ENCODE measurements at places on chromosomes 7 and 10.

GRCh38 chr10:75845176-75845947 is 413.9 kb downstream of the LRMDA start:
- no peak for DNase-seq

DNA sequence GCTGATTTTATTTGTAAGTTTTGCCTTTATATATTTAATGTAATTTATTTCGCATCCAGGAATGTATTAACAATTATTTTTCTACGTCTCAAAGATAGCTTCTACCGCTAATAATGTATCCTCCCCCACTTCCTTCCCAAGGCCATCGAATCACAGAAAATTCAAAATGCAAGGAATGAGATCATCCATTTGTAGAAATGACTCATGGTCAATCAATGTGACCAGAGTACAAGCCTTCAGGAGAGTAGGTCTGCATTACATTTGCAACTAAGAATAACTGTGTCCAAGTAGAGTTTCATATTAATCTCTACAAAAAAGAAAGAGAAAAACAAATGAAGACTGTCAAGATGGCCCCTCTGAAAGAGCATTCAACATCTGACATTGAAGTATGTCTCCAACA is 205.9 kb upstream of the PHF14 start:
- no peak for DNase-seq

DNA sequence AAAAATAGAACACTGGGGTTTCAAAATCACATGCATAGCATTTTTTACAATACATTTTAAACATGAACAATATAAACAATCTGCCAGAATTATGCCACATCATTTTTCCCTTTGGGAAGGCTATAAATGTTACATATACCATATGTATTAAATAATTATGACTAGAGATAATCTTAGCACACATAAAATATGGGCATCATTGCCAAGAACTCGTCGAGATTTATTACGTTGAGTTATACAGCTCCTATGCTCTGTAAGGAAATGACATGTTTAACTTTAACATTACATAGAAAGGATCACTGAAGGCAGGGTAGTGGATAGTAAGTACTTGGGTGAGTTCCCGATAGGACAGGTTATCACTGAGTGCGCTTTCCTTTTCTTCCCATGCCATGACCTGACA is 267.8 kb downstream of the PARD3 start:
- no peak for DNase-seq

DNA sequence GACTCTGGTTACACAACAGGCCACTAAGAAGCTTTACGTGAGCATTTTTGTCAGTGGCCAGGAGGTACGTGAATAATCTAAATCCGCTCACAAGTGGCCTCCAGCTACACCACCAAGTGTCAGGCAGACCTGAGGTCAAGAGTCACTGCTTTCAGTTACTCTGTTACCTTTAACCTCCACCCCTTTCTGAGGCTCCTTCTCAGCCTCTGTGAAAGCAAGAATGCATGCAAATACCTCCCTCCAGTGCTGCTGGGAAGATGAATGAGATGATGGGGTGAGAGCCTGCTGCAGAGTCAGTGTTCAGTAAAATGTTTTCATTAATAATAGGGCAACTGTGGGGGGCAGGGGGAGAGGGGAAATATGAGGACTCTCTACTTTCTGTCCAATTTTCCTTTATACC is 11.2 kb downstream of the DDC start:
- no peak for DNase-seq

DNA sequence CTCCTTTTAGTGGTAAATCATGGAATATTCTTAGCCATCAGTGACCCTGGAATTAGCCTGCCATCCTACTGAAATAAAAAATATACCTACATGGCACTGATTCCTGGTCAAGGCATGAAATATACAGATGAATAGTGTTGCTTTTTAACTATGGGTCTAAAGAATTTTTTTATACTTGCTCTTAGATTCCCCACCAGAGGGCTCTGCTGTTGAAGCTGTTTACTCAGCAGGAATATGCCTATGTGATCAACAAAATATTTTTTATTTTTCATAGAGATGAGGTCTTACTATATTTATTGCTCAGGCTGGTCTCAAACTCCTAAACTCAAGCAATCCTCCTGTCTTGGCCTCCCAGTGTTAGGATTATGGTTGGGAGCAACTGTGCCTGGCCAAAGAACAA is 13.5 kb downstream of the ZC3HC1 start:
- DNase-seq: no peak

DNA sequence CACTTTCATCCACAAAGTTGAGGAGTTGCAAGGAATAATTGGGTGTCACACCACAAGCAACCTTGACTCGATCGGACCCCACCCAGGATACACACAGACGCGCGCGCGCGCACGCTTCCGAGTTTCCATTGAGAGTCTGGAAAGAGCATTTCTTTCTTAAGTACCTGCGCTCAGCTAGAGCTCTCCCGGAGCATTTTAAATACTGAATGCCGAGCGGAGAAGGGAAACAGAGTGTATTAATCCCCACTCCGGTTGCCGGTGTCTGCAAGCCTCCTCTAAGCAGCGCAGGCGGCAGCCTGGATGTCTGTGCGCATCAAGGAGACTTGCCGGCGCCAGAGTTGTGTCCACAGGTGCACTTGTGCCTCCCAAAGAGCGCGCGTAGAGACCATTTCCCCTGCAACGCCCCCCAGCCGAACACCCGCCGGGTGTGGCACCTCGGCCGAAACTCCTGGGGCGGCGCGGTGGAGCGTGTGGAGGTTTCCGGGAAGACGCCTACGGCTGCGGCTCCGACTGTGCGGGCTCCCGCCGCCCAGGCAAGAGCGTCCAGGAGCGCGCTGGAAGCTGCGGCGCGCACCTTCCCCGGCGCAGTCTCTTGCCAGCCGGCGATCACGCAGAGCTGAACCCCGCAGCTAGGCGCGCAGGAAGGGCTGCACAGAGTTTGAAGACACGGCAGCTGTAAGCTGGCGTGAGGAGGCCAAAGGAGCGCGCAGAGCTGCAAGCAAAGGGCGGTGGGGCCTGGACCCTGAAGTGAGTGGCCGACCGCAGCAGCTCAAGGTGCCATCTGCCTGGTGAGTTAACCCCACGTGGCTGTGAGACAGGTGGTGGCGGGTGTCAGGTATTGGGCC is 1.1 kb upstream of the FEZF1 start:
- no peak for DNase-seq

DNA sequence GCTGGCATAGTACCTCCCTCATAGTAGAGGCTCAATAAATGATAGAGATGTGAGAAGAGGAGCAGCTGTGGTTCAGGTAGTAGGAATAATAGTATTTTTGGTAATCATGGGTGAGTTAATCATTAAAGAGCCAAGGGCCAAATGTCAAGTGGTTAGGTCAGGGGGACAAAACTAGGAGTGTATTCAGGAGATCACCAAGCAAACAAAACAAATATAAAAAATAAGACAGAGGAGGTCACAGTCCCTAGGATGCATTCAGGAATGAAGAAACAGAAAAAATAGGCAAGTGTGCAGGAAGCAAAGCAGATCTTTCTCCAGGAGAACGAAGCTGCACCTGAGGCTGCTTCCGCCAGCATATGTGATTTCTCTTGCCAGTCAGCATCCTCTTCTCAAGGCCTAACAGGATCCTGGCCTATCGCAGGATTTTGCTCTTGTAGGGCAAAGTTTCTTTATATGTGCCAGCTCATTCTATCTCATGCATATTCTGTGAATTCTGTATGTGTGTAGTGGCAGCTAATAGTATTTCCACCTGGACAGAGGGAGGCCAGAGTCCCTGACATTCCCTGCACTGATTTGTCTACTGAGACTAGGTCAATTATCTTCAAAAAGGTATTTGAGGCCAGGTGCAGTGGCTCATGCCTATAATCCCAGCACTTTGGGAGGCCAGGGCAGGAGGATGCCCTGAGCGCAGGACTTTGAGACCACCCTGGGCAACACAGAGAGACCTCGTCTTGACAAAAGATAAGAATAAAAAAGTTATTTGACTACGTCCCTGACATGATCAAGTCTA is 82.7 kb downstream of the AKR1D1 start:
- DNase-seq: no peak

Measured in SHP77 (cell line).